ENCODE measurements at places on chromosomes 6 and 20. TPM values are rescaled to one million over a fixed set of nuclear protein-coding genes. Genes with fewer than 3 reads are reported as not detected.

DNA sequence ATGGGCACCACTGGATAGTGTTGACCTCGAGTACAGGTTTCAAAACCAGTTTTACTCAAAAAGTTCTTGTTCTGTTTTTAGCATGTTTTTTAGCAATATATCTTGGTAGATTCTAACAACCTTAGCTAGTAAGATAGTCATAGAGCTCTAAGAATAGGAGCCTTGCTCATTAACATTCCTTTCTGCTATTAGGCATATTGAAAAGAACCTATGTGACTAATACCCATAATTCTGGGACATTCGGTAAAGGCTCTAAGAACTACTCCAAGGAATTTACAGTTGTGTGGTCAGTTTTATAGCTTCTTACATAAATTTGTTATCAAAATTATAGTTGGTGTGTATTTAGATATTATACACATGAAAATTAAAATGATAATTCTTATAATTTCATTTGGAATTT is 11.6 kb downstream of the SLC9A8 start:
- no peaks in the 10 kb centered on the region for H3K27me3 ChIP-seq
- H3K4me3 ChIP-seq = peak overlapping the region; percentile 42
- peaks cover 9% of the 10 kb centered on the region for H3K36me3 ChIP-seq
- H3K27ac ChIP-seq = no peak overlapping the region
- H3K4me1 ChIP-seq = no peaks in the 10 kb centered on the region
- DNase-seq = no peak

- no peaks in the 10 kb centered on the region for H3K27me3 ChIP-seq
- no peak overlapping the region for H3K4me3 ChIP-seq
Measured at GRCh38 chr6:132061381-132061780, 110.2 kb upstream of the CCN2 start.

DNA sequence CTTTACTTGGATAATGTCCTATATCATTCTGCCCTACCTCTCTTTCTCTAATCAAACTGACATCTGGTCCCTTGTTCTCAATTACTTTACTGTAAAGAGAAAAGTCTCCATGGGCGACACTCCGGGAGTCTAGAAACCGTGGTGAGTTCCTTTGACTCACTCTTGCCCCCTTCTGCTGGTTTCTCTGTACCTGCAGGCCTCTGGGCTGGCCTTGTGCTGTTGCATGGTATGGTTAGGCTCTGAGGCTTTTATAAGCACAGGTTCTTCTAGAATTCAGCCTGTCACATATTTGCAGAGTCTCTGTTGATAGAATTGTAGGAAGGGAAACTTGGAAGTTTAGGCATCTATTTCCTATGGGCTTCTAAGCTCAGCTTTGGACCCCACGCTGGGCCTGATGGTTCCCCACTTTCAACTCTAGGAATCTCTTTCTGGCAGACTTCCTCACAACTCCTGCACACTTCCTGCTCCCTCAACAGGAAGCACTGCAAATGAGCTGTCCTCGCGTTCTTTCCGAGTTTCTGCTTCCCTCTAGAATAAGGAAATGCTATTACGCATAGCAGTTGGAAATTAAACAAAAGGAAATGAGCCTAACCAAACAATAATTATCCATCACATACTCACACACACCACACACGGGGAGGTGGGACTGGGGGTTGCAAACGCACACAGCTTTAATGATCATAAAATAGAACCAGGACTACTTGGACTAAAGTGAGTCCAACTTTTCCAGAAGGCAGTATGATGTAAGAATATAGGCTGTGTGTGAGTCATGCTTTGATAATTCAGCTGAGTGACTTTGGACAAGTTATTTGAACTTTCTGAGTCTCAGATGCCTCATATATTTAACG is 683.3 kb downstream of the QKI start:
- no peak for DNase-seq
- no peaks in the 10 kb centered on the region for H3K27me3 ChIP-seq
- H3K36me3 ChIP-seq = no peaks in the 10 kb centered on the region
- no peak overlapping the region for H3K4me3 ChIP-seq

DNA sequence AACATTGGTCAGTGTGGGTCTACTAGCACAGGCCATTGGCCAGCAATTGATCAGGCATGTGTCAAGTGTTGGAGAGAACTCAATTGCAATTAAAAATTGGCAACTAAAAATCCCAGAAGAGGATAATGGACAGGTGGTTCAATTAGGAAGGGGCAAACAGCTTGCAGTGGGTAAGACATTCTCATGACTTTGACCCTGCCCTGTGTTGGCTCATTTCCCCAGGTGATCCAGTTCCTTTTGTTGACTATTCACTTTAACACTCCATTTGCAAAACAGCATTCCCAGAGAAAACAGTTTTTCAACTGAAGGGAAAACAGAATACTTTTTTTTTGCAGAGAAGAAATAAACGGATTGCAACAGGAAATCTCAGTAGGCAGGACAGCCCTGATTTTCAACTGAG is 28.9 kb upstream of the SCGN start:
- no peak overlapping the region for H3K4me3 ChIP-seq
- no peak for DNase-seq
- no peaks in the 10 kb centered on the region for H3K27me3 ChIP-seq
- H3K27ac ChIP-seq = no peak overlapping the region
- H3K36me3 ChIP-seq = peaks cover 2% of the 10 kb centered on the region

GRCh38 chr6:160344271-160344670 is 3.9 kb upstream of the SLC22A3 start:
- peaks cover 5% of the 10 kb centered on the region for H3K27me3 ChIP-seq
- no peak overlapping the region for H3K27ac ChIP-seq
- no peak for DNase-seq
- H3K36me3 ChIP-seq = no peaks in the 10 kb centered on the region
- H3K4me3 ChIP-seq = no peak overlapping the region

- H3K36me3 ChIP-seq = no peaks in the 10 kb centered on the region
- no peak for DNase-seq
- no peak overlapping the region for H3K4me3 ChIP-seq
- H3K4me1 ChIP-seq = no peaks in the 10 kb centered on the region
Measured at GRCh38 chr6:147437615-147438014, 70.9 kb upstream of the SAMD5 start.

- no peaks in the 10 kb centered on the region for H3K4me1 ChIP-seq
- H3K27me3 ChIP-seq = no peaks in the 10 kb centered on the region
- no peak overlapping the region for H3K4me3 ChIP-seq
- H3K36me3 ChIP-seq = no peaks in the 10 kb centered on the region
- no peak overlapping the region for H3K27ac ChIP-seq
Measured at GRCh38 chr20:61520893-61521460, 268.9 kb downstream of the CDH4 start.

DNA sequence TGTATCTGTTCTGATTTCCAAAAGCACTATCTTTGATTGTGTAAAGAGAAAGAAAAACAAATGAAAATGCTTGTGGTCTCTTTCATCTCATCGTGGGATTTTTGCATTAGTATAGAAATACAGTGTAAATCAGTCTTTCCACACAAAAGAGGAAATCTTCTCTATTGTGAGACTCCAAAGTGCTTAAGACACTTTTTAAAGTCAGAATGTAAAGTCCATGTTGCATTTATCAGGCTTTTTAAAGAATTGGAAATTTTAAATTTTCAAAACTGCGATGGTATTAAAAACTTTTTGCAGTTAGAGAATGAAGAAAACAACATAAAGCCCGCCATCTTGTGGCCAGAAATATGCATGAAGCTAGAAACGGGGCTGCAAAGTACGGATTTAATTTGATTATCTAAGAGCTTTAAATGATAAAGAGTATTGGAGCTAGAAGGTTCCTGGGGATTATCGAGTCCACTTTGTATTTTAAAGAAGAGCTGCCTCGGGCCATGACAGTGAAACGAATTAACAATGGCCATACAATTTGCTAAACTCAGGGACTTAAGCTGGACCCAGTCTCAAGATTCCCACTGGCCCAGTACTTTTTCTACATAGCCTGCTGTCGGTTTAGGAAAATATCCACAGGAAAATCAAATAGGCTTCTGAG is 339.6 kb downstream of the ARHGAP18 start:
- H3K36me3 ChIP-seq = no peaks in the 10 kb centered on the region
- no peaks in the 10 kb centered on the region for H3K27me3 ChIP-seq
- peak; percentile 70 for DNase-seq
- no peaks in the 10 kb centered on the region for H3K4me1 ChIP-seq

GRCh38 chr6:26543953-26544352 is 5.8 kb downstream of the HMGN4 start:
- H3K27ac ChIP-seq = no peak overlapping the region
- no peak overlapping the region for H3K4me3 ChIP-seq
- H3K27me3 ChIP-seq = no peaks in the 10 kb centered on the region
- DNase-seq = no peak
- H3K36me3 ChIP-seq = no peaks in the 10 kb centered on the region

GRCh38 chr6:122098201-122098678 is 301.2 kb upstream of the HSF2 start:
- H3K4me1 ChIP-seq = no peaks in the 10 kb centered on the region
- no peak overlapping the region for H3K27ac ChIP-seq
- no peak for DNase-seq

GRCh38 chr20:63005365-63005861 is 1.4 kb downstream of the BHLHE23 start:
- no peak overlapping the region for H3K4me3 ChIP-seq
- no peaks in the 10 kb centered on the region for H3K36me3 ChIP-seq
- H3K27me3 ChIP-seq = peaks cover 52% of the 10 kb centered on the region
- H3K4me1 ChIP-seq = no peaks in the 10 kb centered on the region
- DNase-seq = no peak

DNA sequence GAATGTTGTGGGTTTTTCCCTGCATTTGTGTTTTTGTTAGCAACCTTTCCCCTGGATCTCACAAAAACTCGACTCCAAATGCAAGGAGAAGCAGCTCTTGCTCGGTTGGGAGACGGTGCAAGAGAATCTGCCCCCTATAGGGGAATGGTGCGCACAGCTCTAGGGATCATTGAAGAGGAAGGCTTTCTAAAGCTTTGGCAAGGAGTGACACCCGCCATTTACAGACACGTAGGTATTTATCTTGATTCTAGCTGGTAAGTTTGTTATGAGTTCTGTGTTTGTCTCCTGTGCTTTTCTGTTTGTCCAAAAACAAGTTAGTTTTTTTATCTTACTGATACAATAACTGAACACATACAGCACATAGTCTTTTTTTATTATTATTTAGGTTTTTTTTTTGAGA is 3.0 kb downstream of the SLC25A27 start:
- H3K27ac ChIP-seq = no peak overlapping the region
- DNase-seq = no peak
- no peaks in the 10 kb centered on the region for H3K36me3 ChIP-seq
- no peaks in the 10 kb centered on the region for H3K27me3 ChIP-seq

GRCh38 chr6:25537349-25538018 is 114.5 kb upstream of the SCGN start:
- no peak overlapping the region for H3K27ac ChIP-seq
- no peak overlapping the region for H3K4me3 ChIP-seq
- H3K4me1 ChIP-seq = no peaks in the 10 kb centered on the region
- H3K27me3 ChIP-seq = no peaks in the 10 kb centered on the region

DNA sequence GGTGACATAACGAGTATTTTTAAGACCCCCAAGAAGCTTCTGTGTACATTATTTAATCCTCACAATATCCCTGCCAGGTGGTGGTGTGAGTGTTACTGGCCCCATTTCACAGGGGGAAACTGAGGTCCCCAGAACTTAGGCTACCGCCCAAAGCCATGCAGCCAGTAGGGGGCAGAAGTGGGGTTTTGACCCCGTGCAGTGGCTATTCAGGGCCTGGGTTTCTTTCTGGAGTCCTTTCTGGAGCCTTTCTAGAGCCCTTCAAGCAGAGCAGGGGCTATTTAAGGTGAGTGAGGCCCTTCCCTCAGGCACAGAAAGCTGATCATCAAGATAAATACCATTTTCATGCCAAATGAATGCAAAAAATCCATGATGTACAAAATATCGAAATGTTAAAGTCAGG is 59.0 kb downstream of the CTCFL start:
- no peaks in the 10 kb centered on the region for H3K4me1 ChIP-seq
- DNase-seq = no peak
- H3K4me3 ChIP-seq = no peak overlapping the region
- no peak overlapping the region for H3K27ac ChIP-seq

DNA sequence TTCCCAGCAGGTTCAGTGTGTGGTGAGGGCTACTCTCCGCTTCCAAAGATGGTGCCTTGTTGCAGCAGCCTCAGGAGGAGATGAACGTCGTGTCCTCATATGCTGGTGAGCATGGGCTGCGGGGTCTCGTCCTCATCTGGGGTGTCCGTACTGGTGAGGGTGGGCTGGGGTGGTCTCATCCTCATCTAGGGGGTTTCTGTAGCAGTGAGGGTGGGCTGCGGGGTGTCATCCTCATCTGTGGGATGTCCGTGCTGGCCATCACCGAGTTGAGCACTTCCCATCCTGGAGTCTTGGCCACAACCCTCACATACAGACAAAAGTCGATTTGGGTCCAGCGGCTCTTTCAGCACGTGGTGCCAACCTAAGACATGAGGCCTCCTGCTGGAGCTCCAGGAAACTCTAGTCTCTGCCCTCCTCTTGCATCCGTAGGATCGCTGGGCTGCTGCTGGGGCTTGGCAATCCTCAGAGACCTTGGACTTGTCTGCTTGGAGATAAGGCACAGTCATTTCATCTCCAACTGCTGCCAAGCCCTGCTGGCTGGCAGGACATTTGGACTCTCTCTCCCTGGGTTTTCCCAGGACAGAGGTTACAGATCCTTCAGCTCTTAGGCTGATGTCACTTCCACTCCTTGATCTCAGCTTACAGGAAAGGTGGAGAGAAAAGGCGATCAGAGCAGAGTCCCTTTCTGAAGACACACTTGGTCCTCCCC is 160.4 kb downstream of the PACRG start:
- no peaks in the 10 kb centered on the region for H3K27me3 ChIP-seq
- no peak overlapping the region for H3K4me3 ChIP-seq
- no peaks in the 10 kb centered on the region for H3K36me3 ChIP-seq
- no peak for DNase-seq
- no peaks in the 10 kb centered on the region for H3K4me1 ChIP-seq

GRCh38 chr6:11018225-11018624 is 25.9 kb downstream of the ELOVL2 start:
- DNase-seq = no peak
- no peak overlapping the region for H3K27ac ChIP-seq
- H3K36me3 ChIP-seq = no peaks in the 10 kb centered on the region
- no peak overlapping the region for H3K4me3 ChIP-seq

DNA sequence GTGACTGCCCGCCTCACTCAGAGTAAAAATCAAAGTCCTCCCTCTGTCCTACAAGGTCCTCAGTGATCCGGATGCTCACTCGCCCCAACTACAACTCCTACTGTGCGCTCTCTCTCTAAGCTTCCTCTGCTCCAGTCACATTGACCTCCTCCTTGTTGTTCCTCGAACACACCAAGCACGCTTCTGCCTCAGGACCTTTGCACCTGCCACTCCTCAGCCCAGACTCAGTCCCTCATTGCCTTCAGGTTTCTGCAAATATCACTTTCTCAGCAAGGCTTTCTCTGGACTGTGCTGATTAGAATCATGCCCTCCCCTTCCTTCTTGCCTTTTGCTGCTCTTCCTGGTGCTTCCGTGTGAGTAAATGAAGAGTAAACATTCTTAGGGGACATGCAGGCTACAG is 41.6 kb downstream of the SULF2 start:
- no peaks in the 10 kb centered on the region for H3K27me3 ChIP-seq
- H3K4me1 ChIP-seq = no peaks in the 10 kb centered on the region

SLC12A5 gene
- total RNA-seq = 2.0 TPM

TMC2 gene
- not detected for total RNA-seq

ID4 gene
- 60.4 TPM for total RNA-seq

LYRM2 gene
- total RNA-seq = 42.8 TPM

ZMYND8 gene
- 37.5 TPM for total RNA-seq

ANKRD6 gene
- total RNA-seq = 29.5 TPM
